ENCODE measurements at places on chromosomes 2 and 18.

GRCh38 chr2:135582383-135582782, 51.1 kb downstream of the R3HDM1 start:
- no peak for DNase-seq

GRCh38 chr2:196445991-196446390, 193.5 kb upstream of the CCDC150 start:
- no peak for DNase-seq

DNA sequence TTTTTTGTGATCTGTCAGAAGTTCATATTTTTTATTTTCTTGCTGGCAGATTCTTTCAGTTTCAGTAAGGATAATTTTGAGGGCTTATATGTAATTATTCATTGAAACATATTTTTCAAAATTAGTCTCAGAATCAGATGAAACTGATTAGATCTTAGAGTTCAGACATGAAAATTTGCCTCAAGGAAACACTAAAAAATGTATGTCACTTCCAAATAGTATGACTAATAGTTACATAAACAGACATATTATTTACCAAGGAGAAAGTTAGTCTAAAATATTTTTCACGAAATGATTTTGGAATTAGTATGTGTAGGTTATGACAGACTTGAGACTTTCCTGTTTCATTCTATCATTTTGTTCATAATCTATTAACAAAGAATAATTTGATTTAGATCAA, 628.6 kb downstream of the CCDC85A start:
- DNase-seq = no peak

DNA sequence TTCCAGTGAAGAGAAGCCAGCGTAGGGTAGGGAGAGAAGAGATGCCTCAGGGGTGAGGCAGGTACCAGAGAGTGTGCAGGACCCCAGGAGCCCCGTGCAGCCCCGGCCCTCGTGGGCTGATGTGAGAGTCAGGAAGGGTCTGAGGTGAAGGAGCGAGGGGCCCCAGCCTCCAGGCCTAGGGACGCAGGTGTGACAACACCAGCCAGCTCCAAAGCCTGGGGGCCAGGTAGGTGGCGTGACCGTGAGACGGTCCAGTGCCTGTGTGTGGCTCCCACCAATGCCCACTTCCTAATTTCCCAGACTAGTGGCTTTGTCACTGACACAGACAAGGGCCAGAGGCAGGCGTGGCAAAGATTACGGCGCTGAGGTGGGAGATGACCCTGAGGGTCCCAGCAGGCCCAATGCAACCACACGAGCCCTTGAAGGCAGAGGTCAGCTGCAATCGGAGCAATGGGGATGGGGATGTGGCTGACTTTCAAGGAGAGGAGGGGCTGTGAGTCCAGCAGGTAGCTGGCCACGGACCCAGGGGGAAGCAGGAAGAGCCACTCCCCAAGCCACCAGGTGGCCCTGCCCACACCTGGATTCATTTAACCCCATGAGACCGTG, 86.0 kb upstream of the SNTG2 start:
- no peak for DNase-seq

- DNase-seq = no peak
These were observed 264.6 kb upstream of the AGAP1 start for GRCh38 chr2:235229236-235229635.

All from COR-L47 (cell line).